ENCODE measurements at places on chromosomes 12 and 14.

DNA sequence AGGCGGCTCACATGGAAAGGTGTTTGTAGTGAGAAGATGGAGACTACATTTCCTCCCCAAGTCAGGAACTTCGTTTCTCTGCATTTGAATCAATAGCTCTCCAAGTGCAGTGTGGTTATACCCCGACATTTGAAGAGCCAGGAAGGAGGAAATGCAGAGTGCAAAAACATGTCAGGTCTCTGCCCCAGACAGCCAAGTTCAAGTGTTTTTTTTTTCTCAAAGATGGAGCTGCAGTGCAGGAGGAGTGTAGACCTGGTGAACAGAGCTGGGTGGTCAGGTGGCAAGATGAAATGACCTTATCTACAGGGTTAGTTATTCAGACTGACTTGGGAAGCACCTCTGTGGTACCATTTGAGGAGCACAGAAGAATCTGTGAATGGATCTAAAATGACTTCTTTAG lies 21.3 kb downstream of the MLXIP start:
- DNase-seq: no peak

DNA sequence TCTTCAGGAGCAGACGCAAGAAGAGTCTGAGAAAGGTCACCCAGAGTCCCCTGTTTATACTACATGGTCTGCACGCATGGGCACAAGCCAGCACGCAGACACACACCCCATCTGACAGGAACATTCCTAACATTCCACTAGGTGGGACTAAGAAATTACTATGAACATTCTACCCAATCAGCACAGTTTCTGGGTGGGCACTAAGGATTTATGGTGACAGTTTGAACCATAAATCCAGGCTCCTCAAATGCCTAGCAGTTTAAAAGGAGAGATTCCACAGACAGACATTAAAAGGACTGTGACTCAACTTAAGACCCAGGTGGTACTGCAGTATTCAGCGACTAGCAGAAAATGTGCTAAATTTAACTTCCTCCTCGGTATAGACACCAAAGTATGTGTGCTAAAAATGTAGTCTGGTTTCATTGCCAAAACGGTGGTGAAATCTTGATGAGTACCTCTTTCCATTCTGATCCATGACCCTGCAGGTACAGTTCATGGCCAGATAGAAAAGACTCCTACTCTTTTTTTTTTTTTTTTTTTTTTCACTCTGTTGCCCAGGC lies 16.2 kb downstream of the ABHD4 start:
- DNase-seq: peak; percentile 96

- no peak for DNase-seq
Observed at GRCh38 chr12:89289720-89290119, 62.6 kb downstream of the DUSP6 start.

DNA sequence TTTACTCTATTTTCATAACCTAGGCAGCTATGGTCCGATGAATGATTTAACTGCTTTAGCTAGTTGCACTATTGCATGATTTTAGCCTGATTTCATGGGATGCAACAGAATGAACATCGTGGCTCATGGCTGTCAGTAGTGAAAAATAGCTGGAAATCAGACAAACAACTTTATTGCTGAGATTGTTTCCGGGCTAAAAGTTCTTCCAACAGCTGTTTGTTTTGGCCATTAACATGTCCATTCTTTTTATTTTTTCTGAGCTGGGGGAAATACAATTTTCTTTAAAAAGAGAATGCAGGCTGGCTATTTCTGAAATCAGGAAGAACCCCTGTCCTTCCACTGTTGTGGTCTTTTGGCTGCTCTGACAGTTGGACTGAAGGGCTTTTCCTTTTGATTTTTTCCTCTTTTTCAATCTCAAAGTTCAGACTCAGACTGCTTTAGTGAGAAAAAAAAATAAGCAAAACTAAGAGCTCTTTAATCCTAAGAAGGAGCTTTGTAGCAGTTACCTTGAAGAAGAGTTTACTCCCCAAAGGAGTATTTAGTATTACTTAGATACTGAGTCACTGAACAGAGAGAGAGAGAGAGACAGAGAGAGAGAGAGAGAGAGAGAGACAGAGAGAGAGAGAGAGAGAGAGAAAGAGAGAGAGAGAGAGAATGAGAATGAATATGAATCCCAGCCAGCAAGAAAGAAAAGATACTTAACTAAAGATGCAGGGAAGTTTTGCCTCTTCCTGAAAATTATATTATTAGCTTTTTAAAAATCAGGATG lies at the start of gene NAV3:
Gene NAV3, plus strand, starts transcription at position 312 of the 769 bp plus-strand sequence. CDS start 568 bp downstream, outside the sequence.
- peak; percentile 11 for DNase-seq

DNA sequence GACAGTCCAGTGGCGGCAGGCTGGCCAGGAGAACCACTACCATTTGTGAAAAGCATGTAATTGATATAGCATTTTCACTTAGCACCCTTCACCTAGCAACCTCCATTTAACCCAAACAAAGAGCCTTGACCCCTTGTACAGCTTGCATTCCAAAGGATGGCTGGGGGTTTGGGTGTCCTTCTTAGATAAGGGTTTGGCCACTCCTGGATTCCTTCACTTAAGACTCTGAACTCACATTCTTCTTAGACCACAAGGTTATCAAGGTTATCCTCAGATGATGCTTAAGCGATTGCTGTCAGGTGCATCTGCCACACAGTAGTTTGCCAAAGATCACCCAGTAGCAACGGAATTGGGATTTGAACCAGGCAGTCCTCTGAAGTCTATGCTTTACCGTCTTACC lies 102.8 kb downstream of the ZNF664 start:
- DNase-seq: no peak

GRCh38 chr12:1083889-1084262 lies 92.9 kb downstream of the ERC1 start:
- DNase-seq: peak; percentile 46

GRCh38 chr12:88805692-88806091 lies 225.4 kb upstream of the KITLG start:
- DNase-seq: no peak
